Cerebellar cortex (tissue), 1 donor: ENCODE measurements at places on chromosomes 6 and 20.
A peak's percentile ranks its signal among the peaks of the same experiment; 100 is the strongest.

GRCh38 chr20:40232756-40233155 is 456.3 kb downstream of the MAFB start:
- no peak for DNase-seq

DNA sequence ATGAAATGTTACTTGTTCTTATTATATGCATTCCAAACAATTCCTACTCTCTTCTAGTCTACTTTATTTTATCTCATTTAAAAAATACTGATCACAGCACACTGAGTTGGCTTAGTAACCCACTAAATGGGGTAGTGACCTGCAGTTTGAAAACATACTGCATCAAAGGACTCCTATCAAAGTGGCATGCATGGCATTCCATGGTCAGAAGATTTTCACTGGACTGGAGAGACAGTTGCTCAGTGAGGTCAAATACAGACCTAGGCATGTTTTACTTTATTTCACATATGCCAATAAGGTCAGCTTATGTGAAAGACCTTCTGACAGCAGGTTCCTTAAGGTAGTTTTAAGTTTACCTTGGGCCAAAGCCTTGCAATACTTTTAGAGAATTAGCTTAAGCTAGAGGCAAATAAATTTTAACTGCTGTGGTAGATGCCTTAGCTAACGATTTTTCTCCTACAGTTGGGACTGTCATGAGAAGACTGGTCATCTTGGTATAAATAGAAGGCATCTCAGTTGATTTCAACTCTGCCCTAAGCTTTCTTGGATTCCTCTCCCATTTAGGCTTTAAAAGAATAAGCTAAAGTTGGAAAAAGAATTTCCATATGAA is 35.1 kb downstream of the TPD52L1 start:
- DNase-seq = peak; percentile 11

- DNase-seq = no peak
Observed at GRCh38 chr6:149642829-149643580, 5.5 kb downstream of the KATNA1 start.

DNA sequence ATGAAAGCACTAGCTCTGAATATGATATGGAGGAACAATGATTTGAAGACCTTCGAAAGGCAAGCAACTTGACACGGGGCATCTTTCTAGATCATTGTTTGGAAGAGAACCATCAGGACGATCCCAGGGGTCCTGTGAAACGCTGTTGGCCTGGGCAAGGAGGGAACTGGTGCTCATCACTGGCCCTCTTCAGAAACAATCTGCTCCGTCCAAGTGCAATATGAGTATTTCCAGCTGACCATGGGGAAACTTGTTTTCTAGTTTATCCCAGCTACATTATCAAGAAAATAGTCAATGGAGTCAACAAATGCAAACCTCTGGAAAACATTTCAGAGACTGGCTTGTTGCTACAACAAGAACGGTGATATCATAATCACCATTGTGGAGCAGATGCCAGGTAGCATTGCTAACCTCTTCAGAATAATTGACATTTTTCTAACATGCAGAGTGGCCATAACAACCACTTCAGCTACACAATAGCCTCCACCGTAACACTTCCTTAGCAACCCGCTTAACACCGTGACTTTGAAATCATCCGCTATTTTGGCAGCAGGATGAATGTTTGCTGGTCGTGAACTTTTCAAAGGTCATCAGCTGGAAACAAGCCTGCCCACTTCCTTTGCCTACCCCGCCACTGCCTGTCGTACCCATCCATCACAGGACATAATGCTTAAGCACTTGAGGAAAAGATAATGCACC is 112.0 kb upstream of the PDE10A start:
- no peak for DNase-seq

DNA sequence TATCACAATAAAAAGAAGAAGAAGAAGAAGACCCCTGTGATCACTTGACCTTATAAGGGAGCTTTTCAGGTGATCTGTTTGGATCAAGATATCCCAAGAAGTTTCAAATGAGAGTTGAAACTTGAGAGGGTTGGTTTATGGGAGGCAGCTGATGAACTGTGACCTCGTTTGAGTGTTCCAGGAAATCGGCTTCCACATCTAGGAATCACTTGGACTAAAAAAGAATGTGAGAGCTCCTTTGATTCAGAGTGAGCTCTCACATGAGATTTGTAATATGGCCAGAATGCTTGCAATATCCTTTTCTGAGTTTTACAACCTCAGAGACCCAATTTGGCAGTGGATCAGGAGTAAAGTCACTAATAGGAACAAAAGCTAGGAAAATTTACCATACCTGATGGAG is 228.1 kb downstream of the ATXN1 start:
- DNase-seq = no peak

DNA sequence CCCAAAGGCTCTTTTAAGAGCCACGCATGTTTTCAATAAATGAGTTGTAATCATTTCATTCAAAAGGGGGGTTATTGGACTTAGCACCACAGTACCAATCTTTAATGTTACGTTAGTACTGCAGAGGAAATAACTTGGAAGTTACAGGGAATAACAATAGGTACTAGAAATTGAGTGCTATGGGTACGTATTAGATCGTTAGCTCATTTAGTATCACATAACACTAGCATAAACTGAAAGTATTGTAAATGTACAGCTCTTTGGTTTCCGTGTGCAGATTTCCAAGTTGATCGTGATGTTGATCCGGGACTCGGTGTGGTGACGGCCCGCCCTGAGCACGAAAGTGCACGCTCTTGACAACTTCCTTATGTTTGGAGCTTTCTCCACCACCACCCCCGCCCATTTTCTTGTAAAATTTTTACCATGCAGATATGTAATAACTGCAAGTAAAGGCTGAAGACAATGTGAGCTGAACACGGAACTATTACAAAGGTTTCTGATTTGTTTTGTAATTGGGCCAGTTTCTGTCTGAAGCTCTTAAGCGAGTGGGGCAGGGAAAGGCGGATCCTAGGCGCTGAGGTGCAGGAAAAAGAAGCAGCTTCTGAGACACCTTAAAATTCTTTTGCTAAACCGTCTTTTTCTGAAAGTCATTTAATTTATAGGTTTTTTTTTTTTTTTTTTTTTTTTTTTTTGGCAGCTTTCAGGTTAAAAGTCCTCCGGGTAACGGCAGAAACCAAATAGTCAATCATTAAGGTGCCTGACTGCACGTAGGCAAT is 71.5 kb downstream of the HFE start:
- peak; percentile 67 for DNase-seq

DNA sequence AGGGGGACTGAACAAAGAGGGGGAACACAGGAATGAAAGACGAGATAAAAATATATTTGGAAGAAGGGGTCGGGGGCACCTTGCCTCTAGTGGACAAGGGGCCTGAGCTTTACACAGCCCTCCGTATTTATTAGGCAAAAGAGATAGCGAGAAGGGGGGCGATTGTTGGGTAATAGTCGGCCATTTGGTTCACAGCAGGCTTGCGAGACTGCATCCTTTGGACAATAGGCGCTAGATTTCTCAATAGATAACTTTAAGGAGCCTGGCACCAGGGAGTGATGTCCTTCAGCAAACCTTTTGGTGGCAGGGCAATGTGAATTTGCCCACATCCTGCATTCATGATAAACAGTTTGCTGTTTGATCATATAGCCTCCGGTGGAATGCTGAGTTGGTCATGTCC is 3.0 kb upstream of the NANP start:
- no peak for DNase-seq

GRCh38 chr6:118161343-118161742 is 254.3 kb downstream of the SLC35F1 start:
- DNase-seq = no peak

- peak; percentile 50 for DNase-seq
Observed at GRCh38 chr6:161439093-161439492, 165.2 kb upstream of the AGPAT4 start.

DNA sequence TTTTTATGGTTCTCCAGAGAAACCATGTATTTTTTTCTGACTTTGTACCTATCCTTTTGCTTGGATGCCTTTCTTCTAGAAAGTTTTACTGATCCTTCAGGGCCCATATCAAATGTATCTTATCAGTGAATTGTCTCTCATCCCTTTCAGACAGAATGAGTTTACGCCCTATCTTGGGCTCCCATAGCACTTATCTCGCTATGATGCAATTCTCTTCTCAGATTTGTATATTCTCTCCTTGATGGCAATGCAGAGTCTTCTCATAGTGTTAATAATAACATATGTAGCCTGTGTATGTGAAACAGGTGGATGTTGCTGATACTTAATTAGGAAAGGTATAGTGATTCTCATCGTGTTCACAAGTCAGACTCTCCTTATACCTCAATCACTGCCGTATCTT is 336.2 kb downstream of the UTRN start:
- DNase-seq = no peak

- no peak for DNase-seq
Observed at GRCh38 chr6:60867548-60867947, 1418.5 kb downstream of the KHDRBS2 start.

DNA sequence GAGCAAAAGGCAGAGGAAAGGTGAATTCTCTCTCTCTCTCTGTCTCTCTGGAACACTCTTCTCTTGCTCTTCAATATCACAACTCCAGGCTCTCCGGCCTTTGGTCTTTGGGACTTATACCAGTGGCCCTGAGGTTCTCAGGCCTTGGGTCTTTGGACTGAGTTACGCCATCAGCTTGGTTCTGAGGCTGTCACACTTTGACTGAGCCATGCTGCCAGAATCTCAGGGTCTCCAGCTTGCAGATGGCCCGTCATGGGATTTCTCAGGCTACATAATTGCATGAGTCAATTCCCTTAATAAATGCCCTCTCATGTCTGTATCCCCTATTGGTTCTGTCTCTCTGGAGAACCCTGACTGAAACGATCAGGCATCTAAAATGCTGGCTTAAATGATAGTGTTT is 12.9 kb downstream of the BTN2A1 start:
- no peak for DNase-seq

GRCh38 chr6:25196464-25196863 is 82.7 kb upstream of the CARMIL1 start:
- DNase-seq = no peak

GRCh38 chr6:30915591-30915946 is 1.5 kb downstream of the VARS2 start:
- peak; percentile 82 for DNase-seq

- DNase-seq = no peak
Observed at GRCh38 chr6:131309437-131309836, 174.2 kb downstream of the AKAP7 start.

- DNase-seq = peak; percentile 96
Observed at GRCh38 chr6:12060780-12061609, 48.9 kb downstream of the HIVEP1 start.

DNA sequence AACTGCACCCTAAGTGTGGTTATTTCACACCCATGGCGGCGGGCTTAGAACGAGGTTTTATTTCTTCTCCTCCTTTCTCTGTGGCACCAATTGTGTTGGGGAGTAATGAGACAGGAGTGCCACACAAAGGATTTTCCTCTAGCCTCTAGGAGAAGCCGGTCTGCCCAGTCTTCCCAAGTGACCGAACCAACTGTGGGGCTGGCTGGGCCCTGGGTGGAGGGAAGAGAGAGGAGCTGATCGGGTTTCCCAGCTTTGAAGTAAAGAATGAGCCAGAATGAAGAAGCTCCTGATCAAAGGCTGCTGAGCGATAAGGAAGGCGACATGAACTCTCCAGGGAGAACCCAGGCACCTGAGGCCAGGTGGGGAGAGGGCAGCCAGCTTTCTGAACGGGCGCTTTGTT is 616.0 kb upstream of the BTBD3 start:
- no peak for DNase-seq

DNA sequence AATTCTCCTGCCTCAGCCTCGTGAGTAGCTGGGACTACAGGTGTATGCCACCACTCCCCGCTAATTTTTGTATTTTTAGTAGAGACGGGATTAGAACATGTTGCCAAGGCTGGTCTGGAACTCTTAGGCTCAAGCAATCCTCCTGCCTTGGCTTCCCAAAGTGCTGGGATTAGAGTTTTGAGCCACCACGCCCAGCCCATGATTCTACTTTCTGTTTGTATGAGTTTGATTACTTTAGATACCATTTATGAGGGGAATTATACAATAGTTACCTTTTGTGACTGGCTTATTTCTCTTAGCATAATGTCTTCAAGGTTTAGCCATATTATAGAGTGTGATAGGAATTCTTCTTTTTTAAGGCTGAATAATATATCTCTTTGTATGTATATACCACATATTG is 555.4 kb upstream of the FLRT3 start:
- DNase-seq = no peak

DNA sequence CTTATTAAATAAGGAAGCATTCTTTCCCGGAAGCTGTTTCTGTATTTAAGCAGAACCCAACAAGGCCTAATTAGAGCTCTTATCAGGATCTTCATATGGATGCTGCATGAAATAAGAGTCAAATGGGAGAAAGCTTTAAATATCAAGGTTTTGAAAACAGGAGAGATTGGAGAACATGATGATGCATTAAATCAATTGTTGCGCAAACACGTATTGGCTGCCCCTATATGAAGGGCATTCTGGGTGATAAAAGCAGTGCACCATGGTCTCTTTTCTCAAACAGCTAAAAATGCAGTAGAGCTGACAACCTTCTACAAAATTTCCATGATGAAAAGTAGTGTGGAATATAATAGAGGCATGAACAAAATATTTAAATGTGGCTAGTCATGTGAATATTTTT is 98.9 kb downstream of the TBXT start:
- no peak for DNase-seq

- no peak for DNase-seq
Observed at GRCh38 chr20:34842143-34842542, 16.7 kb upstream of the NCOA6 start.

GRCh38 chr6:27966044-27966443 is 9.0 kb downstream of the OR2B6 start:
- no peak for DNase-seq

GRCh38 chr6:90229331-90230010 is 67.2 kb downstream of the BACH2 start:
- peak; percentile 31 for DNase-seq

GRCh38 chr20:53917145-53918019 is 153.0 kb downstream of the BCAS1 start:
- peak; percentile 67 for DNase-seq

DNA sequence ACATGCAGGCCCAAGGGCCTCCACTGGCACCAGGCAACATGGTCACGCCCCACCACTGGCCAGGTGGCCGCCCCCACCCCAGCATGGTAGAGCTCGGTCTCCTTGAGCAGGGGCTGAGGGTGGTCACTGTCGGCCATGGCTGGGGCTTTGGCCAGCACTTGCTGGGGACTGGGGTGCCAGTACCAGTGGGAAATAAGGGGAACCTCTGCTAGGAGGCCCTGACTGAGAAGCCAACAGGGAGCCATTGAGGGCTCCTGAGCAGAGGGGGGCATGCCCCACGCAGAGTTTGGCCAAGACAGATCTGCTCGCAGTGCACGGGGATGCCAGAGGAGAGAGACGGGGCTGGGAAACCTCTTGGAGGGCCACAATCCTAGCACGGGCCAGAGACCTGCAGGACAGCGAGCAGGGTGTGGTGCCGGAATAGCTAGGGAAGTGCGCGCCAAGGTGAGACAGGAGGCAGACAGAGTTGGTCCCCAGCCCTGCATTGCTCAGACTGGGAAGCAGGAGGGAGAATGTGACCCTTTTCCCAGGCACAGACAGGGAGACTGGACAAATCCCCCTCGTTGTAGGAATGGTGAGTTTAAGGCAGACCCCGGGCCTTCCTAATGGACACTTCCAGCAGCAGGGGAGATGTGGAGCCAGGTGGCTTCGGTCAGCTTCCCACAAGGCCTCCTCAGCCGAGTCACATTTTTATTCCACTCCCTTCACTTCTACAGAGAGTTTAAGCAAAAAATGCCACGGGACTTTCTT is 179.0 kb upstream of the CST7 start:
- no peak for DNase-seq

GRCh38 chr20:38900606-38901005 is 25.6 kb upstream of the FAM83D start:
- DNase-seq = no peak
